ENCODE measurements at places on chromosomes 12 and 14. TPM values are rescaled to one million over a fixed set of nuclear protein-coding genes. Genes with fewer than 3 reads are reported as not detected.

DNA sequence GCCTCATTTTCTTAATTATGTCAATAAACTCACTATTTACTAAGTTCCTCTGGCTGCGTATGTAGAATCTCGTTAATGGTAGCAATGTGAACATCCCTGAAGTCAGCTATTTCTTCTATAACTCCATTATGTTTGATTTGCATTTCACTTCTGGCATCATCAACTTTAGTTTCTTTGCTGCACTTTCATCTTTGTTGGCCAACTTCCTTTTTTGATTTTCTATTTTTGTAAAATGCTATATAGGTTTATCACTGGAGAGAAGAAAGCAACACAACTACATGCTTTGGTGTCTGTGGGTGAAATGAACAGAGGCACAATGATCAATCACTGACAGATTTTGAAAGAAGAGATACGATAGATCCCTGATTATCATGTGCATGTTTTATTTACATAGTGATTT is 58.5 kb upstream of the ATF7IP start:
- no peak for DNase-seq

ADAM21 gene
- not detected for total RNA-seq

GRCh38 chr12:108597559-108598471 is at the start of gene TMEM119:
Gene TMEM119 (minus strand): TSS chr12:108598084. CDS start chr12:108592383, 5,701 bp downstream.
- peak; percentile 58 for DNase-seq

FAM90A1 gene
- 0.65 TPM for total RNA-seq

- no peak for DNase-seq
Measured at GRCh38 chr12:132471011-132471857, 18.7 kb upstream of the FBRSL1 start.

FKBP11 gene
- 24.9 TPM for total RNA-seq

DNA sequence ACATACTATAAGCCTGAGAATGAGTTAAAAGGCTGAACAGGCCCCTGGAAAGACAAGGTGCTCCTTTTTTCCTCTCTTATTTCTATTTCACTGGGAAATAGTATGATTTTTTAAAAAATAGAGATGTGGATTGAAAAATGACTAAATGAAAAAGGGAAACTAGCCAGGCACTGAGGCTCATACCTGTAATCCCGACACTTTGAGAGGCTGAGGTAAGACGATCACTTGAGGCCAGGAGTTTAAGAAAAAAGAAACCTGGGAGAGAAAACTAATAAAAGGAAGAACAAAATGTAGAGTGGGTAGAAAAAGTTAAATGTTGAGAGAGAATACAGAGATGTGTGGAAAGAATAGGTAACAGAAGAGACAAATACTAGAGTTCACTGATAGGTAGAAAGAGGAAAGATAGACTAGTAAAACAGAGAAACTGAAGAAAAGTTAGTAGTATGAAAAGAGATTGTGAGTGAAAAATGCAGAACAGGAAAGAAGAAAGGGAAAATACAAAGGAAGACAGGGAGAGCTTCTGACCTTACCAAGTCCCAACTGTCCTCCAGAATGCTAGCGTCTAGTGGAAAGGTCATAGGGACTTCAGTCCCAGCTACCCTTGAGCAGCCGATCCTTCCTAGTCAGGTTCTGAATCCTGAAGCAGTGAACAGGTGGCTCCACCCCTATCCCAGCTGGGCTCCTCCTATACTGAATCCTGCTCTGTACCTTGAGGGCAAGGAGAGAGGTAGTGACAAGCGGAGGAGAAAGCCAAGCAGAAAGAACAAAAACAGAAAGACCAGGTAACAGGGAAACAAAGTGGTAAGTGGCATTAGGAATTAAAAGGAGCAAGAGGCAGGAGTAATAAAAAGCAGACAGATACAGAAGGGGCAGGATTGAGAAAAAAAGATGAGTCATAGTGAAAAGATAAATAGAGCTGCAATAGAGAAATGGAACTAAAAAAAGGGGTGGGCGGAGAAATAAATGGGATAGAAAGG is 7.3 kb downstream of the TMEM116 start:
- DNase-seq = no peak

GRCh38 chr14:64906022-64906421 is 8.2 kb upstream of the CHURC1 start:
- DNase-seq = no peak

KRT81 gene
- not detected for total RNA-seq

DNA sequence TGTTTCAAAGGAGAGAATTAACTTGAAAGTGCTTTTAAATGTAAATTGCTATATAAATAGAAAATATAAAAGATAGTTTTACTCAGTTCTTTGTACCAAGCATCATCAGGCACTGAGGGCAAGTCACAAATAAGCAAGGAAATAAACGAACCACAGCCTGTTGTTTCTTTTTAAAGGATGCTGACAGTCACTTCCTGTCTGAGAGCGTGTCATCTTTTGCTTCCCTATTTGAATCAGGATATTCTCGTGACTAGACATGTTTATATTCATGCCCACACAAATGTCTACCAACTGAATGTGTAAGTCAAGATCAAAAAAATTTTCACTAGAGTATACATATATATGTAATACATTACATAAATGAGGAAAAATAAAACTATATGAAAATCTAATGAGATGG is 31.4 kb upstream of the SLC2A13 start:
- no peak for DNase-seq

DNA sequence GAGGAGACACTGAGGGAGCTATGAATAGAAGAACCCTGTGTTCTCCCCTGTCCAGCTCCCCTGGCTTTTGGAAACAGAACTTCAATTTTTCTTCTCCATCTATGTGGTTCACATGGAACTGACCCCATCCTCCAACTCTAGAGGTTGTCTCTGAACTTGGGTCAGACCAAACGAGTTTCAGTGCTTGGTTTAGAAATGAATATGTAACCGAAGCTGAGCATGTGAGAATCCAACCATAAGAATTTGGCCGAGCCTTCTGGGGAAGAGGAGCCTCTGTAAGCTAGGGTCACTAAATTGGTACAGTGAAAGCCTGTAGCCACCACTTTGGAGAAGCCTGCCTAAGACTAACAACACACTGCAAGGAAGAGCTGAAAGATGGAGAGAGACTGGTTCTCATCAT is 464.4 kb downstream of the ZFP36L1 start:
- no peak for DNase-seq

LYZ gene
- total RNA-seq = 28.5 TPM

GRCh38 chr14:89267656-89268055 is 149.4 kb downstream of the FOXN3 start:
- DNase-seq = no peak

NELL2 gene
- total RNA-seq = 8.1 TPM

- no peak for DNase-seq
Measured at GRCh38 chr12:68199127-68199526, 26.5 kb downstream of the IL26 start.

DNA sequence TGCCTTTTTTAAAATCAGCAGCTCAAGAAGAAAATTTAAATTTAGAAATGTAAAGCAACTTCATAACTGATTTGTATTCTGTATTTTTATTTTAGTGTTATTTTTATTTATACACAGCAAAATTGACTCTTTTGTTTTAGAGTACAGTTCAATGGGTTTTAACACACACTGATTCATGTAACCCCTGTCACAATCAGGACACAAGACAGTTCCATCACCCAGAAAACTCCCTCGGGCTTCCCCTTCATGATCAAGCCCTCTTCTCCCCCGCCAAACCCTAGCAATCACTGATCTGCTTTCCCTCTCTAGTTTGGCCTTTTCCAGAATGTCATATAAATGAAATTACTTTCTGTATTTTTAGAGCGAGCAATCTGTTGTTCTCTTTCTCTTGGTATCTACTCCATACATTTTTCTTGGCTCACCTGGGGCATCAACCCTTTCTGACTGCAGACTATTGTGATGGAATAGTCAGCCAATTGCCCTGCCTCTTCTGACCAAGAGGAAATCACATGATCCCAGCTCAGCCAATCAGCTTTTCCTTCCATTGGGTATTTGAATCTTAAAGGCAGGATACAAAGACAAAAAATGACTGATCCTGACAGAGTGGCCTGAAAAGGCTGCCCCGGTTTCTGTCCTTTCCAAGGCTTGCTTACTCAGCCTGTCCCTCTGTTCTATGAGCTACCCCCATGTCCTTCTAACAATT is 5.3 kb downstream of the SLC5A8 start:
- no peak for DNase-seq

SLC6A12 gene
- total RNA-seq = 1.2 TPM

DNA sequence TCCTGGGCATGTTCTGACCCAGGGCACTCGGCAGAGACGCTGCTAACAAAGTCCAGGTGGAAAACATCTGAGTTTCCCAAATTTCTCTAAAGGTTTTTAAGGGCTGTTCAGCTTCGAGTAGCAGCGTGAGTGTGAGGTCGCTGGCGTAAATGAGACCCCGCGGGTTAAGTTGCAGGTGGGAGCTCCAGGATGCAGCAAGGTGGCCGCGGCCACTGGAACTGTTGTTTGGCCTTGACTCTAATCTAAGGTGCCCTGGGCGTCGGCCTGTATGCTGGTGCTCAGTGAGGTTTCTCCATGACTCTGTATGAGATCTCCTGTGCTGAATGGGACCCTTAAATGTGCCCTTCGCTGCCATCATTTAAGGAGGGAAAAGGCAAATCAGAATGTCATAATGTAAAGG is 50.7 kb downstream of the ELK3 start:
- DNase-seq = no peak

DNA sequence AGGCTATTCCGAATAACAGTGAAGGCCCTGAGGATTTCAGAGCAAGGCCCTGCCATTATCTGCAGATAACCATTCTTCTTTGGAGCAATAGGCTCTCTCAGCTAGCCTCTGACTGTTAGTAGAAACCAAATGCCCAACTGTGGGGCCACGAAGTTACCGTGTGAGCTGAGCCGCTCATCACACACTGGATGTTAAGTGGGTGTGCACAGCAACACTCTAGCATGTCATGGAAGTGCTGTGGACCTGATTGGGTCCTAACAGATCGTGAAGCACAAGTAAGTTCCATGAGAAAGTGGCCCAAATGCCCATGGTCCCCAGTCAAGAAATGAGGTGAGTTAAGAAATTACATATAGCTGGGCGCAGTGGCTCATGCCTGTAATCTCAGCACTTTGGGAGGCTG is 190.4 kb downstream of the ALG10 start:
- no peak for DNase-seq

PROX2 gene
- 0.13 TPM for total RNA-seq

GRCh38 chr12:50073206-50073605 is 11.9 kb upstream of the SMARCD1 start:
- DNase-seq = no peak

- no peak for DNase-seq
Measured at GRCh38 chr14:71244341-71244740, 337.1 kb downstream of the PCNX1 start.

HOXC4 gene
- total RNA-seq = 3.5 TPM

GPR162 gene
- total RNA-seq = 2.5 TPM

DNA sequence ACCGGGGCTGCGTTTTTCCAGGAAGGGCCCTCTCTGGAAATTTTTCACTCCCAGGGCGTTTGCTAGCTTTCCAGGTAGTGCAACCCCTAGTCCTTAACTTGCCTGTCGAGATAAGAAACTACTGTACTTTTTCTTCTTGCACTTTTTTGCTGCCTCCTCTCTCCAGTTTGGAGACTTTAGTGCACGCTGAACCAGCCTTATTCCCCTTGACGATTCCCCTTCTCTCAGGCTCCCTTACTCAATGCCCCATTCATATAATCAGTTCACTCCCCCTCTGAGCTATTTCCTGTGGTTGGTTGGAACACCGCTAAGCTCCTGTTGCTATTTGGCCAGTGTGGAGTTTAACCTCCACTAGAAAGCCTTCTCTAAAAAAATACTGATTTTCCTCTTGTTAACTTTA is 682 bp downstream of the CREBL2 start:
- no peak for DNase-seq

DNA sequence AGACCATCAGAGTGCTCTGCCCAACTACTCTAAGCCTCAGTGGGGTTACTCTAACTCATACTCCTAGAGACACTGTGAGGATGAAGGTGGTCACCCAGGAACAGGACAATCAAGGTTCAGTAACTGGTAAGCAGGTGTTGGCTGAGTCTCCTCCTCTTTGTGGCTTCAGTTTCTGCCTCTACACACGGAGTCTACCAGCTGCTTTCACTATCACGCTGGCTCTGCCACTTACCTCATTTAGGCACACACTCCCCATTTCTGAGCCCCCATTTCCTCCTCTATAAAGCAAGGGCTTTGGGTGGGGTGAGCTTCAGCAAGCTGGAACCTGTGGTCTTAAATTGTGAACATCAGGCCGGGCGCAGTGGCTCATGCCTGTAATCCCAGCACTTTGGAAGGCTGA is 7.3 kb upstream of the TCHP start:
- no peak for DNase-seq

DNA sequence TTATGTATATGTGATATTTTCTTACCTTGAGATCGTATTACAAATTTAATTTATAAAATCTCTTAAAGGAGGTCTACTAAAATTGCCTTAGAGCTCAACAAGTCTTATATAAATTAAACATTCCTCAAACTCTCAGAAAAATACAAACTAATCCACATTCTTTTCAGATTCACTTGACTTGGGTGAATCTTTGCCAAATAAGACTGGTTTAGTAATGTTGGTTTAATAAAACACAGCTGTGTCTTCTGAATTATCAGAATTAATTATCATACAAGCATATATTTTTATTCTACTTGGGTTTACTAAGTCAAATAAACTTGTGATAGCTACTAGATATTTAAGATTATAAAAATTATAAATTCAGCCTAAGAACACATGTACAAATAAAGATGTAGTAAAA is 13.3 kb downstream of the GLIPR1L2 start:
- no peak for DNase-seq

DNA sequence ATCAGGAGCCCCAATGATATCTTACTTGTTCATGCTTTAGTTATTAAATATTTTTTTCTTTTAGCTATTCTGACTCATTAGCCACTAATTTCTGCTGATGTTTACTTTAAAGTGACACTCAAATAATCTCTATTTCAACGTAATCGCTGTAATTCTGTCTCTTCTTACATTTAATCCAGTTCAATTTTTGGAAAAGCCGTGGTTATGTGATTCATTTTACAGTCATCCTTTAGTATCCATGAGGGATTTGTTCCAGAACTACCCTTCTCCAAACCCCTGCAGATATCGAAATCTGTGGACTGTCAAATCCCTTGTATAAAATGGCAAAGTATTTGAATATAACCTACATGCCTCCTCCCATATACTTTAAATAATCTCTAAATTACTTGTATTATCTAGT is 1103.4 kb downstream of the LRFN5 start:
- DNase-seq = no peak

GRCh38 chr14:102633906-102634595 is 41.6 kb downstream of the RCOR1 start:
- DNase-seq = no peak

SYNE2 gene
- 113 TPM for total RNA-seq

- no peak for DNase-seq
Measured at GRCh38 chr12:13100605-13100881, 2.9 kb downstream of the GSG1 start.

DNA sequence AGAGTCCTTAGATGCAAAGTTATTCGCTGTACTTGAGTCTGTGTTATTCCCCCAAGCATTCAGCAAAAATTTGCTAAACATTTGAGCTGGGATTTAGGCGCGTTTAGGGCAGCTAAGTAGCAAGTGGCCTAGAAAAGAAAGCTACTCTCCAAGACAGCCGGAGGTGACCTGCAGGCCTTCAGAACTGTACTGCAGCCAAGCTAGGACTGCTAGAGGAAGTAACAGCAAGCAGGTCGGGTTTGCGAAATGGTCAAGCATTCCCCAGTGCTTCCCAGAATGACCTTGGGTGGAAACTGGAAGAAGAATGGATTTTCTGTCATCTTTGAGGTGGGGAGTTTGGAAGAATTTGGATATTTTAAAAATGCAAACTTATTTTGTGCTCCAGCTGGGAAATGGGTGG is 287.5 kb downstream of the FOXN3 start:
- DNase-seq = no peak

- no peak for DNase-seq
Measured at GRCh38 chr14:94345344-94346064, 22.4 kb upstream of the SERPINA6 start.

- peak; percentile 46 for DNase-seq
Measured at GRCh38 chr14:104350463-104351185, 212.2 kb downstream of the KIF26A start.

GRCh38 chr12:121318121-121318520 is 21.6 kb upstream of the CAMKK2 start:
- no peak for DNase-seq
